T-helper 2 cell treated with Interferon-gamma antibody and Interleukin-4, amounts not matched to agents 100 ng/mL and 5 ng/mL, for 36 hours (primary cell): ENCODE measurements at places on chromosomes 16 and 17. TPM values are rescaled to one million over a fixed set of nuclear protein-coding genes. Genes with fewer than 3 reads are reported as not detected.

Gene YBX2
- 1.3 and 1.4 TPM in 2 replicates for total RNA-seq

Gene SCNN1G
- not detected in 2 replicates for total RNA-seq

Gene GALR2
- 0.11 and 0.39 TPM in 2 replicates for total RNA-seq

Gene GPR142
- not detected in 2 replicates for total RNA-seq

Gene SNX20
- 67.4 and 69.7 TPM in 2 replicates for total RNA-seq

Gene SPAG5
- total RNA-seq: 125 and 128 TPM in 2 replicates

Gene SHISA6
- total RNA-seq: not detected in 2 replicates

Gene DOC2A
- 0.25 TPM in 1 of 2 replicates, not detected in the other for total RNA-seq

Gene FOXC2
- total RNA-seq: not detected in 2 replicates

Gene ATAD5
- total RNA-seq: 28.0 and 29.0 TPM in 2 replicates

Gene NPIPA1
- total RNA-seq: 89.1 and 101 TPM in 2 replicates

Gene CDRT15L2
- total RNA-seq: not detected in 2 replicates

Gene STH
- total RNA-seq: not detected in 2 replicates
